ENCODE measurements at places on chromosomes 1 and 21.

DNA sequence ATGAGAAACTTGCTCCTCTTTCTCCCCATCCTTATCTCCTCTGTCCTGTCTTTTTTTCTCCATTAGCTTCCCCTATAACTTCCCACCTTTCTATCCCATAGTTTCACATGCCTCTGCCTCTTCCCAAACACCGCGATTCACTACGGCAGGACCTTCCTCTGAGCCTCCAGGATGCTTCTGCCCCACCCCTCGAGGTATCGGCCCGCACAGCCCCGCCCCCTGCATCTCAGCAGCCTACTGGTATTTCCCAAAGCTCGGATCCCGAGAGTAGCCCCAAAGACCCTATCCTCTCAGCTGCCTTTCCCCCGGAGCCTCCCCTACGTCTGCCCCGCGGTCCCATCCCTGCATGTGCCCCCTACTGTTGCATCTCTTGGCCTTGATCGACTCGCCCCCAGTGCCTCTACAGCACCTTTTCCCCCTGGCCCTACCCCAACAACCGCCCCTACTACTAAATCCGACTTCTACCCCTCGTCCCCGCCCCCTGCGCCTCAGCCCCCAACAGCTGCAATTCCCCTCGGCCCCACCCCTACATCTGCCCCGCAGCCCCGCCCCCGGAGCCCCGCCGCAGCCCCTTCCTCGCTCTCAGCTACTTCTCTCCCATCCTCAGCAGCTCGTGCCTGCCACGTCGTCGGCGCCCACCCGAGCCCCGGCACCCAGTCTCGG lies 512 bp downstream of the PIAS3 start:
- H3K4me1 ChIP-seq: peaks cover 9% of the 10 kb centered on the region
- H3K4me3 ChIP-seq: peak overlapping the region; percentile 97
- peaks cover 9% of the 10 kb centered on the region for H3K36me3 ChIP-seq
- peak overlapping the region; percentile 81 for H3K27ac ChIP-seq

DNA sequence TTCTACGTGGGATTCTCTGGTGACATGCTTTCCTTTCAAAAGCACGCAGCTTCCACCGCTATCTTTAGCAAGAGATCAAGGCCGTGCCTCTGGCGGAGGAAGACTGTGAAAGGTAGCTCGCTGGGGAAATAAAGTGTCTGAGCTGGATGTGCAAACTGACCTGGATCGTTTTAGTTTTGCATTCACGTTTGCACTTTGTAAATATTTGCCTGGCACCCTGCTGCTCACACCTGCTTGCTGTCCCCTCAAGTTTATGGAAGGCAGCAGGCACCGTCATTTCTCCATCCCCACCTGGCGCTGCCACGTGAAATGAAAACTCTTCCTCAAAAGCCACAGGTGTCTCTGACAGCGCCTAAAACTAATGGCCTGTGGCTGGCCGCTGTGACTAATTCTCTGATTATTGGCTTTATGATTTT lies 44.0 kb upstream of the TARDBP start:
- H3K4me1 ChIP-seq: peaks cover 26% of the 10 kb centered on the region
- no peak for DNase-seq
- peaks cover 35% of the 10 kb centered on the region for H3K27me3 ChIP-seq
- no peak overlapping the region for H3K27ac ChIP-seq
- H3K4me3 ChIP-seq: no peak overlapping the region
- H3K36me3 ChIP-seq: no peaks in the 10 kb centered on the region

DNA sequence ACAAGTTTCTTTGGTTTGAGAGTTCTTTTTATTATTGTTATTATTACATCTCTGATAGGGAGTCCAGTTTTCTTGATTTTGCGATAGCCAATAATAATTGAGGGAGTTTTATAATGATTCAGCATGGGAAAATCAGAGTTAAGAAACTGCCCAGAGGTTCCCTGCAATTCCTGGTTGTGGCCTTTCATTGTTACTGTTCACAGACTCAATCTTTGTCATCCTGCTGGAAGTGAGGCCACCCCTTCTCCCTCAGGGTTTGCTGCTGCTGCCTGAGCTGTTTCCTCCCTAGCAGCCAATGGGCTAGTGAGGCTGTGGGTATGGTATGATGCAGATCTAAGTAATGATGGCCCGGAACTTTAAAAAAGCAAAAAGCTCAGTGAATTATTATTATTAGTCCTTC lies 50.2 kb upstream of the TACSTD2 start:
- H3K27ac ChIP-seq: no peak overlapping the region
- peaks cover 10% of the 10 kb centered on the region for H3K27me3 ChIP-seq
- no peaks in the 10 kb centered on the region for H3K4me1 ChIP-seq
- DNase-seq: no peak
- H3K4me3 ChIP-seq: no peak overlapping the region

GRCh38 chr1:204017032-204017431 lies 55.9 kb upstream of the SOX13 start:
- DNase-seq: no peak
- H3K4me3 ChIP-seq: no peak overlapping the region
- peaks cover 11% of the 10 kb centered on the region for H3K27me3 ChIP-seq
- no peak overlapping the region for H3K27ac ChIP-seq
- H3K4me1 ChIP-seq: no peaks in the 10 kb centered on the region

- peaks cover 10% of the 10 kb centered on the region for H3K36me3 ChIP-seq
- DNase-seq: peak; percentile 70
- H3K27ac ChIP-seq: peak overlapping the region; percentile 98
- peaks cover 2% of the 10 kb centered on the region for H3K27me3 ChIP-seq
- H3K4me3 ChIP-seq: peak overlapping the region; percentile 98
Measured at GRCh38 chr1:87329051-87329525, 408 bp downstream of the LMO4 start.

DNA sequence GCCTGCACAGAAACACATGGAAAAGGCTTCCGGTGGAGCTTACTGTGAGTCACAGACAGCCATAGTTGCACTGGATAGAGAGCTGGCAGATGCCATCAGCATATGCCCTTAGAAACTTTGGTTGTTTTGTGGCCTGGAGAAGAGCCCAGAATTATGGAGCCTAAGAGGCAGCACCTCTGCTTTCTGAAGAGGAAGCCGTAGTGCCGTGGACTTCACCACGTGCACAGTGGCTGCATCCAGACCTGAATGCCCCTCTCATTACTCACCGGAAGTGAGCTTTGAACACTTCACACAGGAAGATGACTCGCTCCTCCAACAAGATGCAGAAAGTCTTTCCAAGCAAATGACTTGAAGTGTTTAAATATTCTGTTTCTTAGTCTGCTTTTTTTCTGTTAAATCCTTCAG lies 28.4 kb downstream of the JUN start:
- peak overlapping the region; percentile 93 for H3K27ac ChIP-seq
- H3K27me3 ChIP-seq: no peaks in the 10 kb centered on the region
- H3K4me3 ChIP-seq: peak overlapping the region; percentile 67
- peaks cover 50% of the 10 kb centered on the region for H3K4me1 ChIP-seq
- peaks cover 15% of the 10 kb centered on the region for H3K36me3 ChIP-seq
- DNase-seq: peak; percentile 59

- H3K4me1 ChIP-seq: peaks cover 22% of the 10 kb centered on the region
- peaks cover 26% of the 10 kb centered on the region for H3K36me3 ChIP-seq
- H3K27ac ChIP-seq: no peak overlapping the region
- H3K4me3 ChIP-seq: no peak overlapping the region
Measured at GRCh38 chr1:231387770-231388669, 34.1 kb downstream of the EGLN1 start.

DNA sequence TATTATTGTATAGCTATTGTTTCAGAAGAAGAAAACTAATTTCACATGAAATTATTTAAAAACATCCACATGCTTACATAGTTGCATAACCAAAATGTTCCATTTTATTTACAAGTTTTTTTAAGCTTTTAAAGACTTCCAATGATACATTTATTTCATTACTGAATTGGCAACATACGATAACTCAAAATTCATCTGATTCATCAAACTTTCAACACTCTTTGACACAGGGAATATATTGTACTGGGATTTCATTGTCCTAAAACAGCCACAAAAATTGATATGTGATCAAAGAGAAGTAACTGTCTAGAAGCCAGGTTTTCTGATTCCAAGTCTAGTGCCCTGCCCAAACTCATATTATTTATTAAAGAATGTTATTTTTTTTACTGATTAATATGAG lies 131.4 kb upstream of the USP24 start:
- peaks cover 8% of the 10 kb centered on the region for H3K27me3 ChIP-seq
- no peak for DNase-seq
- H3K4me1 ChIP-seq: no peaks in the 10 kb centered on the region
- no peaks in the 10 kb centered on the region for H3K36me3 ChIP-seq
- no peak overlapping the region for H3K27ac ChIP-seq

GRCh38 chr1:208351838-208352237 lies 107.7 kb upstream of the PLXNA2 start:
- no peaks in the 10 kb centered on the region for H3K4me1 ChIP-seq
- H3K4me3 ChIP-seq: no peak overlapping the region
- DNase-seq: no peak

- H3K27me3 ChIP-seq: peaks cover 6% of the 10 kb centered on the region
- H3K36me3 ChIP-seq: no peaks in the 10 kb centered on the region
- H3K4me1 ChIP-seq: no peaks in the 10 kb centered on the region
Measured at GRCh38 chr21:28336314-28336713, 656.4 kb downstream of the LTN1 start.

DNA sequence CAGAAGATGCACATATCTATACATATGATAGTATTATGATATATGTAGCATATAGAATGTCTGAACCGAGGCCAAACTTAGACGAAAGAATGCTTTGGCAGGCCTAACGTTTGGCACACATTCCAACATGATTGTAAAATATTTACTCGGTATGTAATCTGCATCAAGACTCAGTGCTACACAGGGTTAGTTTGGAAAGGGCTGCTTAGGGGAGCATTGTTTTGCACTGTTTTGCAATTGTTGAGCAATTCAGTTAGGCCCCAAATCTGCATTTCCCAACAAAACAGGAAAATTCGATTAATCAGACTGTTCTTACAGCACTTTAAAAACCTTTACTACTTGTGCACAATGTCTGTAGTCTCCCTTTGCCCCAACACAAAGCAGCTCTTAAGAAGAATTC lies 216.0 kb upstream of the NEGR1 start:
- DNase-seq: no peak
- H3K27ac ChIP-seq: no peak overlapping the region
- H3K4me1 ChIP-seq: no peaks in the 10 kb centered on the region

DNA sequence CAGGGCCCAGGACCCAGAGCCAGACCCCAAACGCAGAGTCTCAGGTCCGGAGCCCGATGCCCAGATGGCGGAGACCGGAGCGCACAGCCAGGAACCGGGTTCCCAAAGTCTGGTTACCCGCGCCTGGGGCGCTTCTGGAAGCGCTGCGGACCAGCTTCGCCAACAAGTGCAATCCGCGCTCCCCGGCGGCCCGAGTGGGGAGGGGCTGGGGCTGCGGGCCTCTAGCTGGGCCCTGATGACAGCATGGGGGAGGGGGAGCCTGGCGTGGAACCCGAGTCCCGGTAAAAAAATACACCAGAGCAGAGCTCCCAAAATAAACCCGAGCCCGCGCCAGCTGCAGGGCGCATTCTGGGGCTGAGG lies 494 bp downstream of the NT5C1A start:
- H3K4me1 ChIP-seq: peaks cover 12% of the 10 kb centered on the region
- H3K27me3 ChIP-seq: peaks cover 33% of the 10 kb centered on the region
- DNase-seq: no peak
- peak overlapping the region; percentile 33 for H3K4me3 ChIP-seq

DNA sequence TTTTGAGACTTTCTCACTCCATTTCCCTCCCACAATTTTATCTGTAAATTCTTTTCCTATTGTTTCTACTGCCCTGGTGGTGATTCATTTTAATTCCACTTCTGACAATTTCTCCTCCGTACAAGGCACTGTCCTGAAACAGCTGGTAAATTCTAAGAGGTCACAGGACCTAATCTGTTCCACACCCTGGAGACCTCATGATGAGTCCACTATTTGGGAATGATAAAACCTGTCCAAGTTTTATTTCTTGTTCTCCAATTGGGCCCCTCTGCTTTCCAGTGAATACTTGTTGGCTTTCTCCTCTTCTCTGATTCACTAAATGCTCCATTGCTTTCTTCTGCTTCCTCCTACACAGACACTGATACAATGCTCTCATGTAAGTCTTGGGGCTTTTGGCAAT lies 343.1 kb upstream of the DUSP10 start:
- H3K36me3 ChIP-seq: no peaks in the 10 kb centered on the region
- DNase-seq: no peak
- no peak overlapping the region for H3K27ac ChIP-seq
- no peaks in the 10 kb centered on the region for H3K4me1 ChIP-seq

DNA sequence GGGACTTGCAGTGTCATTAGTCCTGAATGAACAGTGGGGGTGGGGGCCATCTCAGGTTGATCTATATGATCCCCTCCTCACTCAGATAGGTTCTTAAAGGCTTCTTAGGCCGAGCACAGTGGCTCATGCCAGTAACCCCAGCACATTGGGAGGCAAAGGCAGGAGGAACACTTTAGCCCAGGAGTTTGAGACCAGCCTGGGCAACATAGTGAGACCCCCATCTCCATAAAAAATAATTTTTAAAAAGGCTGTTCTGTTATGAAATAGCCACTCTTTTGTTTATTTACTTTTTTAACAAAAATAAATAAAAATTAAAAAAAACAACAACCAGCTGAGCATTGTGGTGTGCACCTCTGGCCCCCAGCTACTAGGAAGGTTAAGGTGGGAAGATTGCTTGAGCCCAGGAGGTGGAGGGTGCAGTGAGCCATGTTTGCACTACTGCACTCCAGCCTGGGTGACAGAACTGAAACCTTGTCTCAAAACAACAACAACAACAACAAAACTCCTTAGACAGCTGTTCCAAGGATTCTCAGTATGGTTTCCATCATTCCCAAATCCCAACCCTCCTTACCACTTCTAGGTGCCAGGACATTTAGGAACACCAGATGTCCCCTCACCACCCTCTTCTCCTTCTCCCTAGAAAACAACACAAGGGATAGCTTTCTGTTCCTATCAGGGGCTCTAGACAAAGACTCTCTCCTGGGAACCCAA lies 2.0 kb upstream of the TRAPPC3 start:
- no peak for DNase-seq
- peak overlapping the region; percentile 98 for H3K4me3 ChIP-seq
- H3K4me1 ChIP-seq: peaks cover 49% of the 10 kb centered on the region
- H3K27me3 ChIP-seq: no peaks in the 10 kb centered on the region

GRCh38 chr1:7442036-7442435 lies 329.1 kb upstream of the VAMP3 start:
- no peak overlapping the region for H3K27ac ChIP-seq
- no peak for DNase-seq
- no peaks in the 10 kb centered on the region for H3K4me1 ChIP-seq
- H3K4me3 ChIP-seq: no peak overlapping the region

DNA sequence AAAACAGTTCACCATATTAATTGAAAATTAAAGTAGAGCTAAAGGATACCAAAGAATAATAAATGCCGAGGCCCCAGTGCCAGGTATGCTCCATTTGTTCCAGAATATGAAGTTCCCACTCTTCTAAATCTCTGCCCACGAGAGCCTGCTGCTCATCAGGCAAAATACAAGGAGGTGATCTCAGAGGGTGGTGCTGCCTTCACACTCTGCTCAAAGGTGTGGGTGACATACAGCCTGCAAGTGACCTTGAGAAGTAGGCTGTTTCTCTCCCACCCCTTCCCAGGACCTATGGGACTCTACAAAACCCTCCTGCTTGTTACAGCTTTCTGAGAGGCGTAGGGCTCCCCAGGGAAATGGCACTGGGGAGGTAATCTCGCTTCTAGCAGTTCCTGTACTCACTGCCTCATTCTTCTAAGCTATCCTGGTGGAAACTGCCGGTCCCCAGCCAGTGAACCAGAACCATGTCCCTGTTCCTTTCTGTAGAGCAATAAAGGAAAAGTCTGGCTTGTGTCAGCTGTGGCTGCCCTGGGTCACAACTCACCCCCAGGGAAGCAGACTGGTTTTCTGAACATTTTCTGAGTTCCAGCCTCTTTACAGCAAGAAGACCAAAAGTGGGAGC lies 26.9 kb upstream of the DPT start:
- H3K27ac ChIP-seq: no peak overlapping the region
- H3K4me3 ChIP-seq: no peak overlapping the region
- H3K4me1 ChIP-seq: peaks cover 4% of the 10 kb centered on the region
- no peak for DNase-seq
